ENCODE measurements at places on chromosomes 12 and 14.

GRCh38 chr14:22386924-22387775, 201.9 kb downstream of the DAD1 start:
- no peak for DNase-seq

DNA sequence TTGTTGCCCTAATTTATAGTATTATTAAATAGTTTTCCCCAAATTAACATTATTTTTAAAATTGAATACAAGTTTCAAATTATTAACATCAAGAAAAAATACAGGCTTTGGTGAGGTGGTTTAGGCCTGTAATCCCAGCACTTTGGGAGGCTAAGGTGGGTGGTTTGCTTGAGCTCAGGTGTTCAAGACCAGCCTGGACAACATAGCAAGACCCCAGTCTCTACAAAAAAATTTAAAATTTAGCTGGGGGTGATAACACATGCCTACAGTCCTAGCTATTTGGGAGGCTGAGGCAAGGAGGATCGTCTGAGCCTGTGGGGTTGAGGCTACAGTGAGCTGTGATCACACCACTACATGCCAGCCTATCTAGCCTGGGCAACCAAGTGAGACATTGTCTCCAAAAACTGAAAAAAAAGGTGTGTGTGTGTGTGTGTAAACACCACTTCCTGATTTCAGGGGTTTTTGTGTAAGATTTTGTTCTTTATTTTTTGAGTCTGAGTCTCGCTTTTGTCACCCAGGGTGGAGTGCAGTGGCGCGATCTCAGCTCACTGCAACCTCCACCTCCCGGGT, 3.9 kb upstream of the DNAL1 start:
- DNase-seq: no peak

DNA sequence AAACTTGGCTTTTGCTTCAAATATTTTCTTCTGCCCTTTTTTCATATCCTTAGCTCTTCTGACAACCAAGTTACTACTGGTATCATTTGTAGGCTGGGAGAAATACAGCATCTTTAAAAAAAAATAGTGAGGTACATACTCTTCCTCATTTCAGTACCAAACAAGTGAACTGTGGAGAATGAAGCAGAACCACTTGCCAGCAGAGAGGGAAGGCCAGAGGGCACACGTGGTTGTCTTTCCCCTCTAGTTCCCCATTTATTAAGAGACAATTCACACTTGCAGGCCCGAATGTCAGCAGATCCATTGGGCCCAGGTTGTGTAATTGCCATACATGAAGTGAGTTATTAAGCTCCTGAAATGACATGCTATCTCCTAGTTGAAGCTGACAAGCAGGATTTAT, 3.2 kb downstream of the SUSD6 start:
- no peak for DNase-seq

- no peak for DNase-seq
Measured at GRCh38 chr12:77600468-77600843, 230.2 kb upstream of the NAV3 start.

- no peak for DNase-seq
Measured at GRCh38 chr12:94263011-94263811, 114.8 kb downstream of the PLXNC1 start.

DNA sequence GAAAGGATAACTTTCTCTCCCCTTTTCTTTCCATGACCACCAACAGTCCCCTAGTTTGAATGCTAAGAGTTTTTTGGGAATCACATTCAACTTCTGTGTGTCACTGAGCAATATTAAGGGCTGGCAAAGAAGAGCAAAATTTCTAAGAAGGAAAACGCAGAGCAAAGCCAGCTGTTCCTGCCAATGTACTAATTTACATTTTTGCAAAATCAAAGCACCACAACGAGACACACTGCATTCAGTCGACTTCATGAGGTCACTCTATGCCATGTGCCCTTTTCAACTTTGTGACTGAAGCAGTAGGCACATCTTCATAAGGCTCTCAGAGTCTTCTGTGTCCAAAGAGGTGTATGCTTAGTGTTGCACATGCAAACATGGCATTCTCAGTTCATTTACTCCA, 66.4 kb downstream of the PTPRR start:
- no peak for DNase-seq

DNA sequence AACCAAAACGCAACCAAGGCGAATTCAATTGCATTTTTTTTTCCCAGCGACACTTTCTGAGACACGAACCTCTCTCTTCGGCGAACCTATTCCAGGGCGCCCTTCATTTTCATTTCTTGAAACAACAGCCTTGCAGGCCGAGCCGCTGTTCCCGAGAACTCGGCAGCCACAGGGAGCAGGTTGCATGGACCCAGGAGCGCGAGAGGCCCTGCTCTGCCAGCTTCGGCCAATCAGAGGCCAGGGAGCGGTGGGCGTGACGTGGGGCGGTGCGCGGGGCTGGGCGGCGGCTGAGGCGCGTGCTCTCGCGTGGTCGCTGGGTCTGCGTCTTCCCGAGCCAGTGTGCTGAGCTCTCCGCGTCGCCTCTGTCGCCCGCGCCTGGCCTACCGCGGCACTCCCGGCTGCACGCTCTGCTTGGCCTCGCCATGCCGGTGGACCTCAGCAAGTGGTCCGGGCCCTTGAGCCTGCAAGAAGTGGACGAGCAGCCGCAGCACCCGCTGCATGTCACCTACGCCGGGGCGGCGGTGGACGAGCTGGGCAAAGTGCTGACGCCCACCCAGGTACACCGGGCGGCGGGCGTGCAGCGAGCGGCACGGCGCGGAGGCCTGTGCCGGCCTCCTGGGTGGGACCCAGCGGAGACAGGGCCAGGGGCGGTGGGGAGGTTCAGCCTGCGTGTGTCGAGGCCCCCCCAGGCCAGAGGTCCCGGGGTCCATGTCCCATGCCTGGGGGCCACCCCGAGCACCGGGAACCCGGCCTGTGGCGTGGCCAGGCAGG, at the start of gene PEBP1:
PEBP1 (plus strand) TSS at position 337 of the 771 bp plus-strand sequence; CDS start at position 423, 86 bp downstream.
- DNase-seq: peak; percentile 83

GRCh38 chr12:92551853-92552397, 150.9 kb upstream of the PLEKHG7 start:
- peak; percentile 29 for DNase-seq

DNA sequence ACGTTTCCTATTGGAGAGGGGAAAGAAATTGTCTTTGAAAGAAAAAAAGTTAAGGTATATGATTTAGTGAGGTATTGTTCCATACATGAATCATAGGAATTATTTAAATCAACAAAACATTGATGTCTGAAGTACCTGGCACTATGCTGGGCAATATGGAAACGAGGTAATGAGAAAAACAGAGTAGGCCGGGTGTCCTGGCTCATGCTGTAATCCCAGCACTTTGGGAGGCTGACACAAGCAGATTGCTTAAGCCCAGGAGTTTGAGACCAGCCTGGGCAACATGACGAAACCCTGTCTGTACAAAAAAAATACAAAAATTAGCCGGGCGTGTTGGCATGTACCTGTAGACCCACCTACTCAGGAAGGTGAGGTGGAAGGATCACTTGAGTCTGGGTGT, 45.9 kb downstream of the AEBP2 start:
- DNase-seq: no peak

GRCh38 chr12:109868182-109869051, 11.9 kb downstream of the GLTP start:
- no peak for DNase-seq

DNA sequence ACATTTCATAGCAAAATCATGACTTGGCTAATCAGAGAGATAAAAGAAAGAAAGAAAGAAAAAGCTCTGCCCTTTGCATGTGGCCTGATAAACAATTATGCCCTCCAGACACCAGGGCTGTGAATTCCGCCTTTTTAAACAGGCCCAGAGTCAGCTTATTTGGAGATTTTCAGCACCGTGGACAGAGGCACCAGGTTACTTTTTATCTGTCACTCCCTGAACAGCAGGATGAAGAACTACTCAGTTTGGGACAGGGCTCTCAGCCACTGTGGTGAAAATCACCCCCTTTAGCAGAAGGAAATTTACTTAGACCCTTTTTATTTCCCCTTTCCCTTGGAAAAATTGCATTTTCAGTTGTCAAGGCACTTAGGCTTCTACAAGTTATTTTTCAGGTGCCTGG, 359.9 kb downstream of the NRXN3 start:
- DNase-seq: no peak

- DNase-seq: no peak
Measured at GRCh38 chr12:7609495-7609894, 56.2 kb downstream of the APOBEC1 start.

DNA sequence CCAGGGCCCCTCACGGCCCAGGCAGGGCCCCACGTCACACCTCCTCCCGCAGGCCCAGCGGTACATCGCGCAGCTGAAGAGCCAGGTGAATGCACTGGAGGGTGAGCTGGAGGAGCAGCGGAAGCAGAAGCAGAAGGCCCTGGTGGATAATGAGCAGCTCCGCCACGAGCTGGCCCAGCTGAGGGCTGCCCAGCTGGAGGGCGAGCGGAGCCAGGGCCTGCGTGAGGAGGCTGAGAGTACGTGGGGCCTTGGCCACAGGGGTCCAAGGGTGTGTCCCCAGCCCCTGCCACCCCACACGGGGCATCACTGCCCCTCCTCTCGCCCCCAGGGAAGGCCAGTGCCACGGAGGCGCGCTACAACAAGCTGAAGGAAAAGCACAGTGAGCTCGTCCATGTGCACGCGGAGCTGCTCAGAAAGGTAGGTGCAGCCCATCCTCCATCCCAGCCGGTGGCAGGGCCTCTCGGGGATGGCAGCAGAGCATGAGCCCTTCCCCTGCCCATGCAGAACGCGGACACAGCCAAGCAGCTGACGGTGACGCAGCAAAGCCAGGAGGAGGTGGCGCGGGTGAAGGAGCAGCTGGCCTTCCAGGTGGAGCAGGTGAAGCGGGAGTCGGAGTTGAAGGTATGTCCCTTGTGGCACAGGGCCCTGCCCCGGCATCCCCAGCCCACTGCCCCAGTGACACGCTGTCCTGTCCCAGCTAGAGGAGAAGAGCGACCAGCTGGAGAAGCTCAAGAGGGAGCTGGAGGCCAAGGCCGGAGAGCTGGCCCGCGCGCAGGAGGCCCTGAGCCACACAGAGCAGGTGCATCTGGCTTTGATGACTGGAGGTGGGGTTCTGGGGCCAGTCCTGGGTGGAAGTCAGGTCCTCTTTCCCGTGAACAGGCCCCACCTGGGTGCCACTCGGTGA, 20.9 kb downstream of the HIP1R start:
- no peak for DNase-seq

DNA sequence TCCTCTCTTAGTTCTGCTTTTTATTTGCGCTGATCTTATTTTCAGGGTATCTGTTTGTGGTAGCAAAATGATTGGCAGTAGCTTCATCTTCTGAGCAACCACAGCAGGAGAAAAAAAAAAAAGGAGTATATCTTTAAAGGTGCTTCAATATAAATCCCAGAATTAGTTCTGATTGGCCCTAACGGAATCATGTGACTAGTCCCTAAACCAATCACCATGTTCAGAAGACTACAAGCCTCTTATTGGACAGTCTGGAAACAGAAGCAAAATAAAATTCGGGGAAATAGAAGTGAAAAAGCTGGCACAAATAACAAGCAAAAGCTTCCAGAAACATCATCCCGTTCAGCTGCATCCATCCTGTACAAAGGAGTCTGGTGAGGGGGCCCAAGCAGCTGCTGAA, 49.9 kb upstream of the PTPRO start:
- no peak for DNase-seq

- DNase-seq: no peak
Measured at GRCh38 chr12:56631790-56632700, 1.9 kb upstream of the BAZ2A start.

DNA sequence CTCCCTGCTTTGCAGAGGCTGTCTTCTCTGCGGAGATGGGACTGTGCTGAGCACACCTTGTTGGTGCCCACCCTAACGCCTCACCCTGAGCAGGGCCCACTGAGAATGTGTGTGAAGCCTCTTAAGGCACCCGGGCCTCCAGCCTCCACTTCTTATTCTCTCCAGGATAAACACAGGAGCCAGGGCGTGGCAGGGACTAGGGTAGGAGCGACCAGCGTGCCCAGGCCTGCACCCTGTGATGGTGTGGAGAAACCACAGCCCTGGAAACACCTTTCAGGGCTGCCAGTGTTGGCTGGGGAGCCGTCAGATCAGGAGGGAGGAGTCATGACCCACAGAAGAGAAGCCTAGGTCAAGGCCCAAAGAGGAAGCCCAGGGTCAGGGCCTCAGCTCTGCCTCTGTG, 41.3 kb downstream of the VDR start:
- no peak for DNase-seq

- no peak for DNase-seq
Measured at GRCh38 chr14:54658836-54659235, 91.9 kb downstream of the SAMD4A start.

DNA sequence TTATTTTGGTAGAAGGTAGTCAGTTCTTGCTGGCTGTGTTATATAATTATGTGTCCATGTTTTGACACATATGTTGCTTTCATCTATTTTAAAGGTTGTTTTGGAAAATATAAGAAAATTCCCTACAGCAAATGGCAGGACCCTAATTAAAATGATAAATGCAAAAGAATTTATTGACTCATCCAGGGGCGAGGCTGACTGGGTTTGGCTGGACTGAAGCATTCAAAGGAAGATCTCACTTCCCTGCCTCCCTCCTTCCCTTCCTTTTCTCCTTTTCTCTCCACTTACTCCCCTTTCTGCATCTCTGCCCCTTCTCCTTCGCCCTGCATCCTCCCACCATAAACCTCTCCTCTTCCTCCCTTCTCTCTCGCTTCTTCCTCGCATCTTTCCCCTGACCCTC, 129.6 kb downstream of the SNAPC1 start:
- no peak for DNase-seq

DNA sequence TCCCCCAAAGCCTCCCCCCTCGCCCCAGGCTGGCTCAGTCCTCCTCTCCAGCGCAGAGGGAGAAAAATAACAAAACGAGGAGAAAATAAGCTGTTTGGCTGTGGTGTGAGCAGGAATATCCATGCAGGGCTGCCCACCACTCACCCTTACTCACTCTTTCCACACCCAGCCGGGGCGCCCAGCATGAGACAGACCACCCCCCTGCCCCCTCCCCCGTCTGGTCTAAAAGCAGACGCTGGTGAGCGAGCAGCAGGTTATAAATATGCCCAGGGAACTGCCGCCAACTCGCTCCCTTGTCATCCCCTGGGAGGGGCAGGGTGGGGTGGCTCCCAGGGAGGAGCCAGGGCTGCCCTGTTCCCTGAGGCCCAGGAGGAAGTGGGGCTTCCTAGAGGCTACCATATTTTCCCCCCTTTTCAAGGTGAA, 7.4 kb downstream of the WNT1 start:
- no peak for DNase-seq

DNA sequence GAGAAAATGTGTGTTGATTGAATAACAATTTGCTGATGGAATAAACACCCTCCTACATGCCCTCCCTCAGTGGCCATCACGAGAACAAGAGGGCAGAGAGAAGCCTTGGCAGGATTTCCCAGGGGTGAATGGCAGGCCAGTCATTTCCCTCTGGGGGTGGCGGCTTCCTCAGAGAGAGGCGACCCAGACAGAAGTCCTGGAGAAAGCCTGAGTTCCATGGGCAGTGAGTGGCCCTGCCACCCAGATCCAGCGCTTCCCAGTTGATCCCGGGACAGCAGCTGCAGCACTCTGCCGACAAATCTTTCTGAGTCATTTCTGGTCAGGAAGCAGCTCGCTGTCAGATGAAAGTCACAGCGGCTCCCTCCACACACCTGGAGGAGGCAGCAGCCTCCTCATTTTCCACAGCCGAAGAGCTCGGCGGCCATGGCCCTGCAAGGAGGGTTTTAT, 123.0 kb downstream of the SCARB1 start:
- no peak for DNase-seq

- no peak for DNase-seq
Measured at GRCh38 chr14:99422228-99423010, 58.2 kb downstream of the SETD3 start.

All from stimulated activated CD4-positive, alpha-beta T cell treated with anti-CD3 and anti-CD28 coated beads, Interleukin-15, amount 100 ng/mL, for 1 hour (primary cell).